Fibroblast of skin of back (primary cell): ENCODE measurements at places on chromosomes 7 and 10.

- DNase-seq, result no peak
Observed at GRCh38 chr10:124650820-124651401, 93.3 kb downstream of the FAM53B start.

- DNase-seq, result no peak
Observed at GRCh38 chr7:75010036-75010435, 45.5 kb downstream of the CASTOR2 start.

DNA sequence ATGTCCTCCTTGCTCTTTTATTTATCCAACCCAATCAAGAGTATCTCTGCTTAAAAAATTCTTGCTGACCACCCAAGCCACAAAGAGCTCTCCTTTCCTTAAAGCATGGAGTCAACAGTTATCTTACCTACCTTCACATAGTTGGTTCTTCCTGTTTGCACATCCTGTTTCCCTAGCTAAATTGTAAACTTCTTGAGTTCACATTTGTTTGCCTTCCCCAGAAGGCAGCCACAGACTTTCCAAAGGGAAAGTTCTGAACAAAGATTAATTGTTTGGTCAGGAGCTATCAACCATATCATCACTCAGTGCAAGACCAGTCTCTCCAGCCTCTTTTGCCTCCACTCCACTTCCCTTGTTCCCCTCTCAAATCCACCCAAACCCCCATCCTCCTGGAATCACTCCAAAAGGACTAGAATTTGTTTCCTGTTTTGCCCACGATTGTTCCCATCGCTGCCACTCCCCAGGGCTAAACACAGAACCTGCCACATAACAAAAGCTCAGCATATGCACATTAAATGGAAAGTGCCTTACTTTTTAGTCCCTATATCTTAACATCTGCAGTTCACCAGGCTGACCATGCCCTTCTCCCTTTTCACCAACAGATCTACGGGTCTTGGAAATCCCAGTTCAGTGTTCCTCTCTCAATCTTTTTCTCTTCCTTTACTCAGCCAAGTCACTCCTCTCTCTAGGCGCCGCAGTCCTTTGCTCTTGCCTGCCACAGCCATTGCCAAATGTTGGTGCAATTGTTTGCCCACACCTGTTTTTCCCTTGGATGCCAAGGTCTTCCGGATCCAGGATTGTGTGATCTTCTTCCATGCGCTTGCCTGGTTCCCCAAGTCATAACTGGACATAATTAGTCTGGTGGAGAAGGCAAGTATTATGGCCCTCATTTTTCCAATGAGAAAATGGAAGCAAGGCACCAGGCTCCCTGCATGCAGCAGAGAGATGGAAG lies 265.5 kb downstream of the KCNMA1 start:
- no peak for DNase-seq

GRCh38 chr10:63456437-63457210 lies 9.2 kb downstream of the JMJD1C start:
- DNase-seq, result peak; percentile 87

- no peak for DNase-seq
Observed at GRCh38 chr7:16652888-16653287, 6.9 kb downstream of the BZW2 start.

- no peak for DNase-seq
Observed at GRCh38 chr10:29657719-29658274, 23.0 kb upstream of the SVIL start.

DNA sequence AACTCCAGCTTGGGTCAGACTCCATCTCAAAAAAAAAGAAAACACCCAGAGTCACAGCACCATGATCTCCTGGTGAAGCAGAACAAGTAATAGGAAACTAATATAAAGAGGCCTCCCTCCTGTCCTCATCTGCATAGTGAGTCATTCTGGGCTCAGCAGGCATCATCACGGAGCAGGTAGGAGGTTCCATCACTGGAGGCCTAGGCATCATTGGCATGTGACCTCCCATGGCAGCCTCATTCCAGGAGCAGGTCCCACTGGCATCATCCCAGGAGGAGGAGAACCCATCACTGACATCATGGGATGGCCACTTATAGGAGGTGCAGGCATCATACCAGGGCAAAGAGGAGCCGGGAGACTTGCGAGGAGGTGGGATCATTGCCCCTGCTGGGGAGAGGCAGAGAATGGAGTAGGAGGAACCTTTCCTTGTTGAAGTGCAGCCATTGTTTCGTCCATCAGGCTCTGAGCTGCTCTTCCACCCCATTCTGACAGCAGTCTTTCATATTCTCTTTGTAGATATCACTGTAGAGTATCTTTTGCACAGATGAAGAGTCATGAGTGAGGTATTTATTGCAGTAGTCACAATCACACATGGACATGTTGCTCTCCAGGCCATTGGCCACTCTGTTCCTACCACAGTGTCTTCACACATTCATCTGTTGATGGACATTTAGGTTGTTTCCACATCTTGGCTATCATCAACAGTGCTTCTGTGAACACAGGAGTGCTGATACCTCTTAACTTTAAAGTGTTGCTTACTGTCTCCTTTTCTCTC lies 73.8 kb downstream of the OSBPL3 start:
- peak; percentile 17 for DNase-seq

DNA sequence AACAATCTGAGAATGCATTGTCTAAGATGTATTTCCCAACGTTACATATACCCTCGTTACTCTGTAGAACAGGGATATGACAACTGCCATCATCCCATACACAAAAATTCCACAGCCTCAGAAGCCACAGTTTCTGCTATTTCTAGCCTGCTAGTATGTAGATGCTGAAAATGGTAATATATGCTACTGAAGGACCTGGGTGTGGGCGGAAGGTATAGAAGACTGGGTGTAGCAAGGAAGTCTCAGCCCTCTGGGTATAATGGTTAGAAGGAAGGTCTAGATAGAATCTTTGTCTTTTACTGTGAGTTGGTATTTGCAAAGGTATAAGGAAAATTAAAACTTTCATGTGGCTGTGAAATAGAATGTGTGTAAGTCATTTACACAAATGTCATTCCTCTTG lies 79.2 kb upstream of the HPS1 start:
- no peak for DNase-seq

DNA sequence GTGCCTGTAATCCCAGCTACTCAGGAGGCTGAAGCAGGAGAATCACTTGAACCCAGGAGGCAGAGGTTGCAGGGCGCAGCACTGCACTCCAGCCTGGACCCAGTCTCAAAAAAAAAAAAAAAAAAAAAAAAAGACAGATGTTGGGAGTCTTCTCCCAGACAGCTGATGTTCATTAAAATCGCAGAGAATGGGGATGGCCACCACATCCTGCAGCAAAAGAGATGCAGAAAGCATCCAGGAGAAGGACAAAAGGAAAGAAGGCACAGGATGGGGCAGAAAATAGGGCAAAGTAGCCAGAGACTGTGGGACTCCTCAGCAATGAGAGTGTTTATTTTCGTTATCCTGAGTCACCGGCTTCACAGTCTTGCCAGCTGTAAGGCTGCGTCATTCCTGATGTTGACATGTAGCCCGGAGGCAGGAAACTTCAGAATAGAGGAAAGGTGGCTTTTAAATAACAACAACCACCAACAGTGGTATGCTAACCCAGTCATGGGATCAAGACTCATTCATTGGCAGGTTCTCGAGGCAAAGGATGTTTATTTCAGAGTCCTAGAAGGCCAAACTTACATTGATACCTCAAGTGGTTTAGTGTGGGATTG lies 149.5 kb upstream of the SVIL start:
- DNase-seq, result peak; percentile 99

- DNase-seq, result no peak
Observed at GRCh38 chr10:124649214-124649613, 95.0 kb downstream of the FAM53B start.

- DNase-seq, result no peak
Observed at GRCh38 chr10:1980459-1980858, 243.1 kb upstream of the ADARB2 start.

DNA sequence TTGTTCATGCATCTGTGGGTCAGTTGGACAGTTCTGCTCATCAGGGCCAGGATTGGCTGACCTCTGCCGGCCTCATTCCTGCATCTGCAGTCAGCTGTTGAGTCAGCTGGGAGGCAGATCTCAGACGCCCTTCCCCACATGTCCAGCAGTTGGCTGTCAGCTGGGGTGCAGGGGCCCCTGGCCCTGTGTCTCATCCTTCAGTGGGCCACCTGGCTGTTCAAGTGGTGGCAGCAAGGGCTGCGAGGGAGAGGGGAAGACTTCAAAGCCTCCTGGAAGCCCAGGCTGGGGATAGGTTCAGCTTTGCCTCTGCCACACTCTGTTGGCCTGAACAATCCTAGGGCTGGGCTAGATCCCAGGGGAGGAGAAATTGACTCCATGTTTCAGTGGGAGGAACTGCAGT lies 33.2 kb downstream of the TACR2 start:
- DNase-seq, result peak; percentile 52

DNA sequence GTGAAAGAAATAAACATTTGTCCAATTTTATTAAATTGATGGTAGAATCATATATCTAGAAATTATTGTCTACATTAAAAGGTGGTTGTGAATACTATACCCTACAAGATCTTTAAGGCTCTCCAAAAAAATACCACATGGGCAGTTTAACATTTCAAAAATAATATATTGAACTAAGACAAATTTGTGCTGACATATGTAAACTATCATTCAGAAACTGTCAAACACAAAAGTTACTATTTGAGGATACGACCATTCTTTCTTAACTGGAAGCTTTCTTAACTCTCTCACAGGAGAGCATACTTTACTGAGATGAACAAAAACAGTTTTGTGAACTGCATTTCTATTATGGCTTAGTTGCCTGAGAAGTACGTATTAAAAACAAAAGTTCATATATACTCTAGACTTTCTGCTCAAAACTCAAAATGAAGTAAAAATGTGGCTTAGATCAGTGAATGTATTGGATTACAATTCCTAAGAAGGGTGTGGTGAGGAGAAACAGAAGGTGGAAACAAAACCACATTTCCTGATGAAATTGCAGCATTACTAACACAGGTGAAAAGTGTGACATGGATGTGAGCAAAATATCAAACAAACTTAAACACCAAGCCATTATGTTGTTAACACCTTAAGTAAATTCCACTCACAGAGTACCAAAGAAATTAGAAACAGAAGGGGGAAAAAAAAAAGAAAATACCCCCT lies 138.5 kb downstream of the SEMA3A start:
- DNase-seq, result peak; percentile 1

GRCh38 chr7:108069646-108070045 lies 60.5 kb downstream of the LAMB4 start:
- no peak for DNase-seq

DNA sequence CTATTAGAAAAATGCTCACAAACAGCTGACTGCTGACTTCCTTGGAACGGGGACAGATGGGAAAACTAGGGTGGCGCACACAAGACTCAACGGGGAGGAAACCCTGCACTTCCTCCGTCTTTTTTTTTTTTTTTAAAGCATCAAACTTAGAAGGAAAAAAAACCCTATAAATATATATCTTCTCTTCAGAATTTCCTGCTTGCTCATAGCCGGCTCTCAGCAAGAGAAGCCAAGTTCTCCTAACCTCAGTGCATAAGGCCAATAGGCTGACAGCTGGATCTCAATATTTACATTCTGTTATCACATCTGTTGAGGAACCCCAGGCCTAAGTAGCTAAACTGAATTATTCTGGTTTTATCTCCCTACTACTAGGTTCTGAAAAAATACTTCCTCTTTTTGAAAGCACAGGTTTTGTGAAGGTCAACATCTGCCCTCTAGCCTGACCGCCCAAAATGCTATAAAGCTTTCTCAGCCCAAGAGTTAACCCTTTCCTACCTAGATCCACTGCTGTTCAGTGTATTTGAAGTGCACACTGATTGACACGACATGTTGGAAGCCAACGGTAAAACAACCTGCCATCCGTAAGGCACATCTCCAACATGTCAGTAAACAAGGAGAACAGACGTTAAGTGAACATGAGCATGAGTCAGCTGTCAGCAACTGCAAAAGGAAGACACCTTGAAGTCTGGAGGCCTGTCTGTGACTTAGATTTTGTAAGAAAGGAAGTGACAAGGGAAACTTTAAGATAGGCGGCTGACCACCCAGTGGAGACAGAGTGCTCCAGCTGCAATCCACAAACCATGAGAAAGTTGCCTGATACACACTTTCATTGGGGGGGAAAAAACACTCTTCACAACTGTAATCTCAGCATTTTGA lies 83.8 kb downstream of the EBLN1 start:
- no peak for DNase-seq

- DNase-seq, result no peak
Observed at GRCh38 chr7:23912065-23912464, 202.0 kb downstream of the STK31 start.

DNA sequence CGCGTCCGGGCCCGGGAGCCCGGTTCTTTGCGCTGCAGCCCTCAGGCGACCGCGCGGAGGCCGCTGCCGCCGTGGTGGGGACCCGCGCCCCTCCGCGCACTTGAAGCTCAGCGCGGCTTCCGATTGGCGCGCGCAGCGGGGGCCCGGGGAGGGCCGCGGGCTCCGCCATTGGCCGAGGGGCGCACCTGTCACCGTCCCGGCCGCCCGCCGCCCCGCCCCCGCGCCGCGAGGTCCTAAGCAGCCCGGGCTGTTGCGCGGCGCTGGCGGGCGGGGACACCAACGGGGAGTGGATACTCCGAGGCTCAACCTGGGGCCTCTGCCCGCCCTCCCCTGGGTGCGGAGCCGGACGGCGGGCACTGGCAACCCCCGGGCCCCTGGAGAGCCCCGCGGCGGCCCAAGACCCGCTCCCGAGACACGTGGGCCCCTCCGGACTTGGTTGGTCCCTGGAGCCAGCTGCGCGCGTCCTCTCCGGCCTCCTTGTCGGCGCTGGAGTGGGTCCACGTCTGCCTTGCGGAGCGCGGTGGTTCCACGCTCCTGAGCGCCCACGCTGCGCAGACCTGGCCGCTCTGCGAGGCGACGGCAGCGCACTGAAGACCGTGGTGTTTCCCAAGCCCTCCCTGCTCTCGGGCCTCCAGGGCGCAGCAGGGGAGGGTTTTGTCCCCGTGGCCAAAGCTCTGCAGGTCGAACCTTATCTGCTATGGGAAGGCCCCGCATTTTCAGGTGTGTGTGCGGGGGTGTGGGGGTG lies at the start of gene MNX1:
TSS of gene MNX1 (minus strand) at position 76 of the 745 bp plus-strand sequence. CDS start 313 bp downstream, outside the sequence.
- DNase-seq, result no peak

DNA sequence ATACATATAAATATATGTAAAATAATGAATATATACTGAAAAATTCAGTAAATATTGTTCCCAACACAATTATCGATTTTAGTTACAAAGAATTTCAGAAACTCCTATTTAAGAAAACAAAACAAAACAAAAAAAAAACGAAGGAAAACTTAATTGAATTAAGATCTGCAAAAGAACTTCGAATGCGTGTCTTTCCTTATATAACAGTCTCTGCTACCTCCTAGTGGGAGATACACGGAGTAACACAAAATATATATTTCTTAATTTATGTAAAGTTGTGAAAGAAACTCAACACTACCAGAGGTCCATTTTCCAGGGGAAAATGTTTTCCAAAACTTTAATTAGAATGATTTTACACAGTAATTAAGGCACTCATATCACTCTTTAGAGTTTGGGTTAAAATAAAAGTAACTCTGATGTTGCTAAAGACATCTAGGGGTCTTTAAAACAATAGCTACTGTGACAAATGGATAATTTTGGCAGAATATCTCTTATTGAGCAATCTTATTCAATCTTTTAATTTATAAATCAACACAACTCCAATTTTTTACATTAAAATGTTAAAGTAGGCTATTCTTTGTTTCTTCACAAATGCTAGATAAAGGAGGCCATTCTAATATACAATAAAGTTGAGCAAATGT lies 41.6 kb downstream of the NEBL start:
- DNase-seq, result peak; percentile 25
